ENCODE measurements at places on chromosomes 1 and 21. TPM values are rescaled to one million over a fixed set of nuclear protein-coding genes. Genes with fewer than 3 reads are reported as not detected.

DNA sequence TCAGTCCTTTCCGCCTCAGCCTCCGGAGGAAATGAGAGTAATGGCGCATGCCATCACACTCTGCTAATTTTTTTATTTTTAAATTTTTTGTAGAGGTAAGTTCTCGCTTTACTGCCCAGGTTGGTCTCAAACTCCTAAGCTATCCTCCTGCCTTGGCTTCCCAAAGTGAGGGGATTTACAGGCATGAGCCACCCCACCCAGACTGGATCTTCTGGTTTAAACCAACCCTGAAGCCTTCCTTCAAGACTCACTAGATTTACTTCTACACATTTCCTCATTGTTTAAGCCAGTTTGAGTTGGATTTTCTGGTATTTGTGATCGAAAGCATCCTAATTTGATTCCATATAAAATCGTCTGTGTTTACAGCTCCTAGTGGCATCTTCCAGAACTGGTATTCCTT, 23.1 kb upstream of the SCAF4 start:
- H3K4me3 ChIP-seq: no peak overlapping the region
- H3K27me3 ChIP-seq: no peaks in the 10 kb centered on the region
- no peak overlapping the region for H3K27ac ChIP-seq
- H3K4me1 ChIP-seq: peaks cover 3% of the 10 kb centered on the region
- DNase-seq: no peak

DNA sequence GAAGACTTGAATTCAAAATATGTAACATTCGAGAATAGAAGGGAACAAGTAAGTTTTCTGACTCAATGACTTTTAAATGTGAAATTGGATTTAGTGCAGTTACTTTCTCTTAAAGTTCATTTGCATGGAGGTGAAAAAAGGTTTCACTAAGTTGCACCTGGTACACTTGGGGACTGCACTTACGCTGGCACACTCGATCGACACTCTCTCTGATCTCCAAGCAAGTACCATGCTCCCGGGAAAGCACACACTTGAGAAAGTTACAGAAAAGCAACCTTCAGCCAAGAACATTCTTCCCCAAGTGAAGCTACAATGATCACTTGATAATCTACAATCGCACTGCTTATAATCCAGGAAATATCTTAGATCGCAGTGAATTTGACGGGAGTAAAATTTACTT, 63.1 kb downstream of the COQ8A start:
- no peaks in the 10 kb centered on the region for H3K4me1 ChIP-seq
- no peaks in the 10 kb centered on the region for H3K36me3 ChIP-seq
- no peak overlapping the region for H3K4me3 ChIP-seq

DNA sequence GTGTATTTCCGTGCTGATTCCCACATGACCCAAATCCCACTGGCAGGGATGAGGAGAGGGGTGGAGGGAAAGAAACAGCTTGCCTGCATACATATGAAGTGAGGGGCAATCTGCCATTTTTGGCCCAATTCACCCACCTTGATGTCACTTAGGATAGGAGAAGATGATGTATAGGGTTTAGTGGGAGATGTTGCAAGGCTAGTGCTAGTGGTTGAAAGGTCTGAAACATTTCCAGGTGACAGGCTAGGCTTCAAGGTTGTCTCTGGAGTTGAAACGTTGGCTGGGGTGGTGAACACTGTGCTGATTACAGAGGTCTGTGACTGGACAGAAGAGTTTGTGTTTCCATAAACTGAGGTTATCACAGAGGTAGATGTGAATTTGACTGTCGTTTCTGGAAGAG, 12.1 kb downstream of the CD34 start:
- H3K36me3 ChIP-seq: no peaks in the 10 kb centered on the region
- no peaks in the 10 kb centered on the region for H3K4me1 ChIP-seq
- H3K27me3 ChIP-seq: no peaks in the 10 kb centered on the region
- H3K27ac ChIP-seq: no peak overlapping the region
- H3K4me3 ChIP-seq: no peak overlapping the region

- DNase-seq: no peak
- no peak overlapping the region for H3K27ac ChIP-seq
- H3K36me3 ChIP-seq: no peaks in the 10 kb centered on the region
- no peaks in the 10 kb centered on the region for H3K4me1 ChIP-seq
Measured at GRCh38 chr1:99534638-99534930, 111.3 kb upstream of the PALMD start.

- H3K4me1 ChIP-seq: peaks cover 10% of the 10 kb centered on the region
- H3K36me3 ChIP-seq: peaks cover 74% of the 10 kb centered on the region
- no peak overlapping the region for H3K27ac ChIP-seq
- H3K27me3 ChIP-seq: no peaks in the 10 kb centered on the region
- no peak for DNase-seq
- no peak overlapping the region for H3K4me3 ChIP-seq
Measured at GRCh38 chr1:93874025-93874651, 4.9 kb downstream of the DNTTIP2 start.

DNA sequence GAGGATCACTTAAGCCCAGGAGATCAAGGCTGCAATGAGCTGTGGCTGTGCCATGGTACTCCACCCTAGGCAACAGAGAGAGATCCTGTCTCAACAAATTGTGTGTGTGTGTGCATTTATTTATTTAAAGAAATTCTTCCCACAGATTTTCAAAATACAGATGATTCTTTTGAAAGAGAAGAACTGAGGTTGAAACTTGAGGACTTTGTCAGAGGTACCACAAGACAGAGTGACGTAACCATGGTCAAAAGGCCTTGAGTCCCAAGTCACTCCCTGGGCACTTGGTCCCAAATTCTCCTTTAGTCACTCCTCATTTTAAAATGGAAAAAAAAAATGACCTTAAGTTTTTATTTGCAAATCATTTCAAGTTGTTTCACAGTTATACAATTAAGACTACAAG, 57.4 kb downstream of the TIAM1 start:
- H3K4me1 ChIP-seq: peaks cover 40% of the 10 kb centered on the region
- DNase-seq: no peak
- H3K36me3 ChIP-seq: no peaks in the 10 kb centered on the region
- no peak overlapping the region for H3K4me3 ChIP-seq

DNA sequence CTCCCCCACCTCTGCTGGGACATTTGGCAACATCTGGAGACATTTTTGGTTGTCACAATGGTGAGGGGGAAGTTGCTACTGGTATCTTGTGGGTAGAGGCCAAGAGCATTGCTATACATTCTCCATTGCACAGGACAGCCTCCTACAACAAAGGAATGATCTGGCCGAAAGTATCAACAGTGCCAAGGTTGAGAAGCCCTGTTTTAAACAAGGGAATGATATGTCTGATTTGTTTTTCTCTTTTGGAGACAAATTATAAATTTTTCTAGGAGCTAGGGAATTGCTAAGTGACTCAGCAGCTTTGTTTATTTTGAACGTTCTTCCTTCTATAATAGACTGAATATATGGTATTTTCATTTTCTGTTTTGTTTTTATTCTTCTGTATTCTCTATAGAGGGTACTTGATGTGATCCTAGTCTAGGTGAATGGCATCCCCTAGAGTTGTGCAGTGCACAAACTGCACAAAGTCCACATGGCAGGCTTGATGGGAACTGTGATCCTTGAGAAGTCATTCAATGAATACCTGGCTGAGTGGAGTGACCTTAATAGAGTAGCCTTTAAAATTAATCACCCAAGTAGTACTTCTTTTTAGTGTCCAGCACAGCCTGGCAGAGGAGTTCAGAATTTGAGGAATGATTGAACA, 288.6 kb upstream of the USP24 start:
- H3K27me3 ChIP-seq: no peaks in the 10 kb centered on the region
- H3K4me1 ChIP-seq: no peaks in the 10 kb centered on the region
- DNase-seq: no peak
- H3K36me3 ChIP-seq: no peaks in the 10 kb centered on the region
- no peak overlapping the region for H3K27ac ChIP-seq

GRCh38 chr1:206133751-206134415, 16.7 kb upstream of the AVPR1B start:
- no peak overlapping the region for H3K27ac ChIP-seq
- no peak for DNase-seq

- H3K27me3 ChIP-seq: no peaks in the 10 kb centered on the region
- peaks cover 29% of the 10 kb centered on the region for H3K4me1 ChIP-seq
- no peak for DNase-seq
- no peak overlapping the region for H3K27ac ChIP-seq
- H3K4me3 ChIP-seq: no peak overlapping the region
Measured at GRCh38 chr21:45332981-45333582, 45.4 kb upstream of the POFUT2 start.

- no peaks in the 10 kb centered on the region for H3K27me3 ChIP-seq
- no peaks in the 10 kb centered on the region for H3K36me3 ChIP-seq
- no peak overlapping the region for H3K4me3 ChIP-seq
- no peaks in the 10 kb centered on the region for H3K4me1 ChIP-seq
- DNase-seq: no peak
Measured at GRCh38 chr1:40495315-40495903, 13.2 kb upstream of the EXO5 start.

DNA sequence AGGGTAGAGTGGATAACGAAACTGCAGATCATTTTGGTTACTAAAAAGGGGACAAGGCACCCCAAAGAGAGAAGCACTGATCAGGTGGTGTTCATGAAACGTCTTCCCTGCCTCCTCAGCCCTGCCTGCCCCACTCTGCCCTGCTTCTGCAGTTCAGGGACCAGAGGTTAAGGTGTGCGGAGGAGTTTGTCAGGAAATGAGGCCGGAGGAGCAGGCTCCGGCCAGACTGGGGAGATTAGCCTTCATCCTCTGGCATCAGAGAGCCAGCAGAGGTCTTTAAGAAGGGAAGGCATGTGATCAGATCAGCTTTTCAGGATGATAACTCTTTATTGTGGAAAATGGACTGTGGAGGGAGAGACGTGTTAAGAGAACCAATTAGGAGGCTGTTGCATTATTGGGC, 291.9 kb upstream of the NR5A2 start:
- H3K27me3 ChIP-seq: no peaks in the 10 kb centered on the region
- H3K36me3 ChIP-seq: no peaks in the 10 kb centered on the region
- H3K4me1 ChIP-seq: peaks cover 28% of the 10 kb centered on the region
- DNase-seq: no peak

DNA sequence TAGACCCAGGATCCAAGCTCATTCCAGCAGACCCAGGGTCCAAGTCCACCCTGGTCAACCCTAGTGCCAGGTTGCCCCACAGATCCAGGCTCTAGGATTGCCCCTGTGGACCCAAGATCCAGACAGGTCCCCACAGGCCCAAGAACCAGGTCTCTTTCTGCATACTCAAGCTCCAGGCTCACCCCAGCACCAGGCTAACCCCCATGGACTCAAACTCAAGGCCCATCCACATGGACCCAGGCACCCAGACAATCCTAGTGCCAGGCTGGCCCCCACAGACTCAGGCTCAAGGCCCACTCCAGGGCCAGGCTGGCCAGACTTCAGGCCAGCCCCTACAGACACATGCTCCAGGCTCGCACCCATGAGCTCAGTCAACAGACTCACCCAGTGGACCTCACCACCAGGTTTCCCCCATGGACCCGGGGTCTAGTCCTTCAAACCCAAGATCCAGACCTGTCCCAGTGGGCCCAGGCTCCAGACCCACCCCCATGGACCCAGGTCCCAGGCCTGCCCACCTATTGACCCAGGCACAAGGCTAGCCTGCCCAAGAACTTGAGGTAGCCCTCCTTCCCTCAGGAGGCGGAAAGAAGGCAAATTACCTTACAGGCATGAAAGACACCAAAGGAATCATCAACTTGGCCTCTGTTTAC, 124.4 kb downstream of the SMYD3 start:
- no peak for DNase-seq
- no peak overlapping the region for H3K4me3 ChIP-seq
- H3K27ac ChIP-seq: no peak overlapping the region
- no peaks in the 10 kb centered on the region for H3K36me3 ChIP-seq
- no peaks in the 10 kb centered on the region for H3K4me1 ChIP-seq

DNA sequence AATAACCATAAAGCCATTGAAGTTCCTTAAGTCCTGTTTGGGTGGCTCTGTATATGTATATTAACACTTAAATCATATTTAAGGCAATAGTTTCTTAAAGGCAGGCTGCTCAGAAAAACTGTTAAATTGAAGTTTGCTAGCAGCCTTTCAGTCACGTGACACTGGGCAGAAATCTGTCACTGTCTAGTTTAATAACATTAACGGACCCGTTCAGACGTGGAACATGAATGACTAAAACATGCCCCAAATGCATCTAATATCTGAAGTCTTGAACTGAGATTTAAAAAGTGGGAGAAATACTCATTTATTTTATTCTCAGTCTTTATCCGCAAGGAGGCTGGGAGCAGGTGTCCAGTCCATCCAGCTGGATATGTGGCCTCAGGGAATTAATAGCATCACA, 3.3 kb upstream of the SPATA1 start:
- peaks cover 29% of the 10 kb centered on the region for H3K36me3 ChIP-seq
- DNase-seq: no peak
- no peak overlapping the region for H3K27ac ChIP-seq
- H3K27me3 ChIP-seq: no peaks in the 10 kb centered on the region

- DNase-seq: no peak
- no peaks in the 10 kb centered on the region for H3K27me3 ChIP-seq
- no peaks in the 10 kb centered on the region for H3K36me3 ChIP-seq
- H3K27ac ChIP-seq: no peak overlapping the region
- no peaks in the 10 kb centered on the region for H3K4me1 ChIP-seq
Measured at GRCh38 chr1:2297246-2298011, 69.3 kb downstream of the SKI start.

GRCh38 chr1:244234009-244234643, 183.0 kb downstream of the ZBTB18 start:
- no peaks in the 10 kb centered on the region for H3K27me3 ChIP-seq
- H3K4me3 ChIP-seq: no peak overlapping the region
- no peak overlapping the region for H3K27ac ChIP-seq
- no peaks in the 10 kb centered on the region for H3K4me1 ChIP-seq

GRCh38 chr1:225655509-225656258, 2.8 kb upstream of the ENAH start:
- peak overlapping the region; percentile 1 for H3K4me3 ChIP-seq
- peaks cover 58% of the 10 kb centered on the region for H3K4me1 ChIP-seq
- peak overlapping the region; percentile 66 for H3K27ac ChIP-seq
- H3K36me3 ChIP-seq: no peaks in the 10 kb centered on the region
- peak; percentile 88 for DNase-seq
- H3K27me3 ChIP-seq: no peaks in the 10 kb centered on the region

Gene SELENBP1
- total RNA-seq: 0.42 TPM

Gene LENEP
- total RNA-seq: 0.42 TPM

Gene SAMSN1
- 0.57 TPM for total RNA-seq

Gene FAM72B
- total RNA-seq: 10.2 TPM

Gene PBX1
- 29.6 TPM for total RNA-seq

Gene PADI1
- 0.37 TPM for total RNA-seq

Gene FLG2
- total RNA-seq: not detected

Gene OVAAL
- total RNA-seq: not detected

Gene FMOD
- total RNA-seq: not detected

Gene RPTN
- not detected for total RNA-seq

Gene GJC2
- 0.76 TPM for total RNA-seq

Gene ERI3
- 74.2 TPM for total RNA-seq

Gene C2CD2
- 22.0 TPM for total RNA-seq

Gene GPR153
- total RNA-seq: 6.1 TPM

Gene MXRA8
- total RNA-seq: 0.74 TPM

Gene FAM177B
- total RNA-seq: not detected

Gene KRTAP20-1
- not detected for total RNA-seq

Gene CR2
- total RNA-seq: 4.0 TPM

Gene PGLYRP3
- total RNA-seq: not detected
